ENCODE measurements at places on chromosomes 13 and 19. TPM values are rescaled to one million over a fixed set of nuclear protein-coding genes. Genes with fewer than 3 reads are reported as not detected.

DNA sequence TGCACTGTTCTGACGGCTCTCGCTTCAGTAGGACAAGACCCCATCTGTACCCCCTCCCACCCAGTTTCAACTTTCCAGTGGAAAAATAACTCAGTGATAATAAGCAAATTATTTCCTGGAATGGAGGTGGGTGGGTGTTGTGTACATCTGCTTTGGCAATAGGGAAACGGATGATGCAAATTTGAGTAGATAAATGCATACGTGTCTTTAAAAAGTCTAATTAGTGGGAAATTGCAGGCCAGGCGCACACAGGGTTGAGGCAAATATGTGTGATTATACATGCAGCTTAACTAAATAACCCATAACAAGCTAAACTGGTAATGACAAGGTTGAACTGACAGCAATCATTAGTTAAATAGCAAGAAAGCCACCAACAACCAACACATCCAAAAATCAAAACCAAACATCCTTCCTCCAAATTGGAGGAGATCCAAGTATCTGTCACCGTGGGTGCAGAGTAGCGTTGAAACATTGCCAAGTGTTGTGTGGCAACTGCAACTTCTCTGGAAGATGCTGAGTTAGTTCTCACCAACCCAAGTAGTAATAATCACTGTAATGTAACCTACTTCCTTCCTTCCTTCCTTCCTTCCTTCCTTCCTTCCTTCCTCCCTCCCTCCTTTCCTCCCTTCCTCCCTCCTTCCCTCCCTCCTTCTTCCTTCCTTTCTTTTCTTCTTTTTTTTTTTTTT lies 54.6 kb downstream of the TRPM4 start:
- H3K27me3 ChIP-seq = no peaks in the 10 kb centered on the region
- H3K4me3 ChIP-seq = no peak overlapping the region
- no peak for DNase-seq
- H3K27ac ChIP-seq = no peak overlapping the region
- H3K36me3 ChIP-seq = no peaks in the 10 kb centered on the region

GRCh38 chr13:97141564-97142005 lies 80.5 kb upstream of the MBNL2 start:
- no peaks in the 10 kb centered on the region for H3K36me3 ChIP-seq
- H3K4me3 ChIP-seq = no peak overlapping the region
- H3K27ac ChIP-seq = no peak overlapping the region
- no peaks in the 10 kb centered on the region for H3K27me3 ChIP-seq

GRCh38 chr19:4694211-4694987 lies 24.3 kb upstream of the MYDGF start:
- H3K27ac ChIP-seq = no peak overlapping the region
- no peak for DNase-seq
- H3K36me3 ChIP-seq = peaks cover 33% of the 10 kb centered on the region
- H3K27me3 ChIP-seq = no peaks in the 10 kb centered on the region

- H3K27me3 ChIP-seq = no peaks in the 10 kb centered on the region
- no peak for DNase-seq
- no peak overlapping the region for H3K4me3 ChIP-seq
- H3K36me3 ChIP-seq = no peaks in the 10 kb centered on the region
- no peak overlapping the region for H3K27ac ChIP-seq
- no peaks in the 10 kb centered on the region for H3K4me1 ChIP-seq
These were observed 315.9 kb downstream of the SLC7A1 start for GRCh38 chr13:29279356-29280254.

The ARHGEF7 gene
- total RNA-seq = 51.7 TPM

The GPR183 gene
- not detected for total RNA-seq

The CEACAM5 gene
- total RNA-seq = not detected

The ATP8A2 gene
- 8.4 TPM for total RNA-seq

DNA sequence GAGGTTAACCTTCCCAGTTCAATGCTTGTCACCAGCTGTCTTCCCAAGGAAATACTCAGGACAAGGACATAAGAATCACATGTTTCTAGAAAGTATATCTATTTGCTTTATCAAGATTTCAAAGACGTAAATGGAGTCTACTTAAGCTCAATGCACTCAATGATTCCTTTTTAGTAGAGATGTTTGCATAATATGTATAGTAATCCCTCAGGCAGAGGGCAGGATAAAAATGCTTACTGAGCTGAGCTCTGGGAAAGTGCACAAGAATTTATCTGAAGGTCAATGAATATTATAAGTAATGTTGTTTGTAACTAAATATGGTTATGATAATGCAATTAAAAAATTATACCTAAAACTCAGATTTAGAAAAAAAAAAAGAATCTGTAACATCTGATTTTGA lies 1309.4 kb upstream of the SLC10A2 start:
- no peaks in the 10 kb centered on the region for H3K27me3 ChIP-seq
- no peak overlapping the region for H3K4me3 ChIP-seq
- H3K36me3 ChIP-seq = no peaks in the 10 kb centered on the region
- no peak for DNase-seq

DNA sequence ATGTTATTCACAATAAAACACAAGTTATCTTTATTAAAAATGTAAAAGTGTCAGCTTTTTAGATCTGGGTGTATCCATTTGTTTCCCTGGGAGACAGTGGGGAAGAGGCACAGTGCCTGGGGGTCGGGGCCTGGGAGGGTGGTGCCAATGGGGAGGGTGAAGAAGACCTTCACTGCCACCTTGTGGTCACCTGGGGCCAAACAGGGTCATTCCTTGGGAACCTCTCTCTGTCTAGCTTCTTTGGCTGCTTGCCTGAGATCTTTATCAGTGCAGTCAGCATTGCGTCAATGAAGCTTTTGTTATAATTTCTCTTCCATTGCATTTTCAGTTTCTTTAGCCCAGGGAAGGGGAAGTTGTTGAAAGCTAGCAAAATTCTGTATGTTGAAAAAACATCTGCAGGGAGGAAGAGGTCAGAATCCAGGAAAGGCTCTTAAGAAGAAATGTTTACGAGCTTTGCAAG lies 39.1 kb downstream of the PCDH8 start:
- H3K36me3 ChIP-seq = no peaks in the 10 kb centered on the region
- no peak overlapping the region for H3K4me3 ChIP-seq
- no peak overlapping the region for H3K27ac ChIP-seq
- H3K27me3 ChIP-seq = no peaks in the 10 kb centered on the region
- no peaks in the 10 kb centered on the region for H3K4me1 ChIP-seq

The GAPDHS gene
- not detected for total RNA-seq

The APLP1 gene
- total RNA-seq = 22.0 TPM

GRCh38 chr13:99865420-99865930 lies 106.1 kb downstream of the ZIC5 start:
- DNase-seq = no peak
- no peaks in the 10 kb centered on the region for H3K27me3 ChIP-seq
- H3K36me3 ChIP-seq = no peaks in the 10 kb centered on the region
- H3K27ac ChIP-seq = no peak overlapping the region
- no peak overlapping the region for H3K4me3 ChIP-seq

DNA sequence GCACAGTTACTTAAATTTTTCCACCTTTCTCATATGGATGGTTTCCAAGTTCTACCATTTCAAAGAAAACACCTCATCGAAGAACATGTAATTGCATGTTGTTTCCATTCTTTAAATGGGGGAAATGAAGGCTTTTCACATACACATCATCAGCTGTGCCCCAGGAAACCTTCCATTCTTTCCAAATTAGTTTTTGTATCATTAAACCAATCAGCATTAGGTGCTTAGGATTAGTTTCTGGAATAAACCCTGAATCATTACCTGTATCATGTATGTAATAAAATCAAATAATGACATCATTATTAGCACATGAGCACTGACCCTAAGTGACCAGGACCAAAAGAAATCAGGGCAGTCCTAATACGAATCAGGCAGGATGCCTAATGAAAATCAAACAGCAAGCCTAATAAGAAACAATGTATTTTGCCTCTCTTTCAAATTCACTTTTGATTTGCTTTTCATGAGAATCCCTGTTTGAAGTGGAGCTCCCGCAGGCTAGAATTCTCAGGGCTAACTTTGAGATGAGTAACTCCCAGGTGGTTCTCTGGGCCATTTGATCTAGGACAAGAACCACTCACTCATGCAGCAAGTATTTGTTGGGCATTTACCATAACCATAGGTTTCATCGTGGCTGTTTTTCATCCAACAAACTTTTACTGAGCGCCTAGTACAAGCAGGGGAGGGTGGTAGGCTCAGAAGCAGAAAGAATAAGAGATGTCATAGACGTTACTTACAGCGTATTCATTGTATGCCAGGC lies 89.2 kb downstream of the MZT1 start:
- DNase-seq = no peak
- peaks cover 1% of the 10 kb centered on the region for H3K4me1 ChIP-seq
- no peaks in the 10 kb centered on the region for H3K27me3 ChIP-seq
- no peaks in the 10 kb centered on the region for H3K36me3 ChIP-seq
- no peak overlapping the region for H3K4me3 ChIP-seq
- 0 out of 2 replicates have a peak overlapping the region, but pooled peaks have one; percentile 19 for H3K27ac ChIP-seq

DNA sequence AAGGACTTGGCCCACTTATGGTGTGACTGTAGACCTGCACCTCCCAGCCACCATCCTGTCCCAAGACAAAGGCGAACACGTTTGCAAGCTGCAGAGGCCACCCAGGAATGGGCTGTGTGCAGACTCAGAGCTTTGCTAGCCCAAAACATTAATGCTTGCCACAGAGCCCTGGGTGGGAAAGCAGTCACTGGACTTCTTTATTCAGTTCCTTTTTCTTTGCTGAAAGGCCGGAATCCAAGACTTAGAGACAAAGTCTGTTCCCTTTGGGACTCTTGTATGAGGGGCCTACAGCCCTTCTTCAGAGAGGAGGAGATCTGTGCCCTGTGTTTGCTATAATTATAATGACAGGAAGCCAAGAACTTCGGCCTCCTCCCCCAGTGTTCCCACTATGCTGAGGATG lies 167.8 kb downstream of the DLEU7 start:
- H3K27me3 ChIP-seq = no peaks in the 10 kb centered on the region
- no peaks in the 10 kb centered on the region for H3K4me1 ChIP-seq
- no peak overlapping the region for H3K27ac ChIP-seq
- no peak for DNase-seq

DNA sequence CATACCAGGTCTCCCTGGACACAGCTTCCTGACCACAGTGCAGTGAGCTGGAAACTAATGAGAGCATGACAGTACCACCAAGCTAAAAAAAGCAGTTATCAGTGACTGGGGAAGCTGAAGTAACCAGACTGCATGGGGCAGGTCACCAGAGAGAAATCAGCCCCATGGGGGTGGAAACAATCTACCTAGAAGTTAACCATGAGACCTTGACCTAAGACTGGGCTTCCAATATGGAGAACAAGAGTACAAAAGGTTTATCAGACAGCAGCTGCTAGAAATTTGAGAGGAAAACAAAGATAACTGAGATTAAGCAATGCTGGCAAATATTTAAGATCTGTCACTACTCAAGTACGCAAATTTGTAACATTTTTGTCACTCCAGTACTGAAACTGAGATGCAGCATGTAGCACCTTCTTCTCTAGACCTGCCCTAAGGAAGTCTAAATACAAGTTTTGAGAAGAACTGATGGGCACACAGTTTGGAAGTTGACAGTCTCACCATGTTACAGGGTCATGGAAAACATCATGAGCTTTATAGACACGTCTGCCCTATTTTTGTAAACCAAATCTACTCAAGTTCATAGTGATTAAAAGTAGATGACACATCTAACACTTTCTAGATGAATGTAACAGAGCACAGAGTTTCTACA lies 2641.8 kb upstream of the PCDH20 start:
- DNase-seq = no peak
- H3K27me3 ChIP-seq = no peaks in the 10 kb centered on the region
- no peak overlapping the region for H3K27ac ChIP-seq
- H3K36me3 ChIP-seq = no peaks in the 10 kb centered on the region
- no peak overlapping the region for H3K4me3 ChIP-seq

The ATP1A3 gene
- 35.8 TPM for total RNA-seq

- DNase-seq = no peak
- H3K36me3 ChIP-seq = 0 out of 2 replicates have a peak, but pooled peaks cover 2% of the 10 kb centered on the region
- H3K27ac ChIP-seq = no peak overlapping the region
- H3K4me1 ChIP-seq = peaks cover 3% of the 10 kb centered on the region
These were observed 6.5 kb downstream of the EPHX3 start for GRCh38 chr19:15225760-15226159.

The HIF3A gene
- 38.6 TPM for total RNA-seq

DNA sequence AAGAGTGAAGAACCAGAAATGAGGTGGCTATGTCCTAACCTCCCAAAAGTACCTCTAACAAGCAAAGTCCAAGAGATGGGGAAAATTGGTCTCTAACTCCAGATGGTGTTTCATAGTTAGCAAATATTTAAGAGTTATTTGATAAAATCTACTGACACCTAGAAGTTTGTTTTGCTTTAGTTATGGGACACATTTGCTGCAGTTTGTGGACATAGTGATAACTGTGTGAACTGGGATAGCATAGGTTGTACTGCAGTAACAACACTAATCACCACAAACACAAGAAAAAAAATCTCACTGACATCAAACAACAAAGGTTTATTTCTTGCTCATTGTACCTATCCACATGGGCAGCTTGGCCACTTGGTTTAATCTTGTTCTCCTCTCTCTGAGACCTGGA lies 965.0 kb upstream of the SPRY2 start:
- H3K27me3 ChIP-seq = no peaks in the 10 kb centered on the region
- H3K4me3 ChIP-seq = no peak overlapping the region
- DNase-seq = no peak
- H3K4me1 ChIP-seq = no peaks in the 10 kb centered on the region

The CDX2 gene
- not detected for total RNA-seq

DNA sequence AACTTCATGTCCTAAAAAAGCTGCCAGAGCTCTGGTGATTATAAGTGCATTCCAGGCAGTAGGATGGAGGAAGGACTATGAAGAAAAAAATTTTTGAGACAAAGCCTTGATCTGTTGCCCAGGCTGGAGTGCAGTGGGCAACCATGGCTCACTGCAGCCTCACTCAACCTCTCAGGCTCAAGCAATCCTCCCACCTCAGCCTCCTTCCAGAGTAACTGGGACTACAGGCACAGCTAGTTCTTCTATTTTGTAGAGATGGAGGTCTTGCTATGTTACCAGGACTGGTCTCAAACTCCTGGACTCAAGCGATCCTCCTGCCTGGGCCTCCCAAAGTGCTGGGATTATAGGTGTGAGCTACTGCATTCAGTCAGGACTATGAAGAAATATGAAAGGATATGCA lies 161.2 kb downstream of the IRS2 start:
- H3K4me1 ChIP-seq = no peaks in the 10 kb centered on the region
- H3K36me3 ChIP-seq = no peaks in the 10 kb centered on the region
- DNase-seq = no peak
- no peak overlapping the region for H3K4me3 ChIP-seq
- H3K27ac ChIP-seq = no peak overlapping the region

The METTL21C gene
- not detected for total RNA-seq

The TMEM59L gene
- 12.2 TPM for total RNA-seq

All from H1 (cell line).